Inflammatory macrophage treated with lipopolysaccharide for 4 hours (primary cell): ENCODE measurements at places on chromosomes 7 and 10.

GRCh38 chr7:20312562-20312961 is 18.1 kb upstream of the ITGB8 start:
- no peak for DNase-seq

DNA sequence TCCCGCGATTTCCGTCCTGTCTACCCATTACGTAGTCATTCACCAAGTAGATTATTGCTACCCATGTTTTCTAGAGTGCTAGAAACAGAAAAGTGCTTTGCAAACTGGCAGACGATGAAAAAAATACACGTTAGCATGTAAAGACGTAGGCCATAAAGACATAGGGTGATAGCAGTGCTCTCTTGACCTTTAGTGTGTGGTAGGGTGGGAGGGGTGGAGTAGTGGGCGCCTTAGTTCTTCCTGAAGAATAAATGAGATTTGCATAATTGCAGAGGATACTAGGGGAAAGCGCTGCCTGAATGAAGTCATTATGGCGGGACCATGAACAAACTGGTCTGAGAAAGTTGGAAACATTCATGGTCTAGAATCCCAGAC is 948 bp downstream of the ZNF485 start:
- DNase-seq = no peak

DNA sequence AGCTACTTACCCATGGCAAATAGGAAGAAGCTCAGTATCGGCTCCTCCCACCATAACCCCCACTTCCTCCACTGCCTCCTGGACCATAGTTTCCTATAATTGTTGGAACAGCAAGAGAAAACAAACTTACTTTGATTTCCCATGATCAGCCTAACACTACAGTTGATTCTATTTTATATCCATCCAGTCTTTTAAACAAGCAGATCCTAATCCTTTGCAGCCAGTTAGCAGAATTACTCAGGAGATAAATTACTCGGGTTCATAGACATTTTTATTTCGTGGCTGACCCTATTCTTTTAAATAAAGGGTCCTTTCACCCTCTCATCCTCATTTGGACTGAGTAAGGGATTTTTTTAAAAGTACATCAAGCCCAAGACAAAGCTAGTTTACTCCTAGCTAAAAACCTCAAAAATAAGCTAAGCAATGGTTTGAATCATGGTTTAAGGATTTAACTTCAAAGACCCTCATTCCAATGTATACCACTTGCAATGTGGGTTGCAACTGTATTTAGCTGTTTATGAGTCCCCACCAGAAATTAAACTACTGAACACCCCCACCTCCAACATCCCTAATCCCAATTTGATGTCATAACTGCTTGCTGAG is 8.0 kb downstream of the HNRNPA2B1 start:
- DNase-seq = peak; percentile 45

DNA sequence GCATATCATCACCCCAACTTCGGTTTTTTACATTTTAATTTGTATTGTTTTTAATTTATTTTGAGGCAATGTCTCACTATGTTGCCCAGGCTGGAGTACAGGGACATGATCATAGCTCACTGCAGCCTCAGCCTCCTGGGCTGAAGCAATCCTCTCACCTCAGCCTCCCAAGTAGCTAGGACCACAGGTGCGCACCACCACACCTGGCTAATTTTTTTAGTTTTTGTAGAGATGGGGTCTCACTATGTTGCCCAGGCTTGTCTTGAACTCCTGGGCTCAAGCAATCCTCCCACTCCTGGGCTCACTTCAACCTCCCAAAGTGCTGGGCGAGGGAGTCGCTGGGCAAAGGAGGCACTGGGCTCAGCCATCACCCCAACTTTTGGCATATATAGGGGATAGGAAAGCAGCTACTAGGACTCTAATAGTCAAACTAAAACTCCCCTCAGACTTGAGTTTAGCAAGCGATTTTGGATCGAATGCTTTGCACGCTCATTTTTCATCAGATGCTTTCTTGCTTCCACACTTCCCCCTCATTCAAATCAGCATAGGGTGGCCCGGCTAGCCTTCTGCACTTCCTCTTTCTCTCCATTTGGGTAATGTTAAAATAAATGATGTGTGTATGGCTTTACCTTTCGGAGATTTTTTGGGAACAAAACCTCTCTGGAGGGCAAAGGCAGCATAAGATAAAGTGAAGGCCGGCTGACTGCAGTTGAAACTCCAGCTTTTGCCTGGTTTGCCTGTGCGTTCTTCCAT is 20.8 kb upstream of the NMT2 start:
- DNase-seq = no peak

DNA sequence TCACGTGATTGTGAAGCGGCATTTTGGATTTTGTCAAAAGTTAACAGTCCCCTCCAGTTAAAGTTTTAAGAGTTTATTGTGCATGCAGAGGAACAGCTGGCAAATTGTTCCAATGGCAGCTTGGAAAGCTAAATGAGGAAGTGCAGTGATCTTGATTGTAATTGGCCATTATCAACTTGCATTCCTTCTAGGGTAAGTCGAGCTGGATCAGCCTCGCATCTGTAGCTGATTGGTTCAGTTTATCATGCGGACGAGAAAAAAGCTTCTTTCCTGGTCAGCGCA is 566 bp downstream of the ZNF789 start:
- DNase-seq = peak; percentile 82

DNA sequence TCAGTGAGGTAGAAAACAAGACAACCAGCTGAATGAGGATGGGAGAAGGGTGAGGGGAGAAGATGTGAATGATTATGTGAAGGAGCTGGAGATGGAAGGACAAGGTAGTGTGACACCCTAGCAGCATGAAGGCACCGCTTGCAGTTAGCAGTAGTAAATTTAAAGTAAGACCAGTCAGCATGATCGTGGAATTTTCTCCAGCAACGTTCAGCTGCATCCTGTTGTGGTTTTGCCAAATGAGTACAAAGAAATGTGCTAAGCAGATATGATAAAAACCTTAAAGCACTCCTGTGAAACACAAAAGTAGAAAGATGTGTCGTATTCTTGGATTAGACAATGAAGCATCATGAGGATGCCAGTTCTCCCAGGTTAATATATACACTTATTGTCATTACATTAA is 34.1 kb upstream of the IFRD1 start:
- no peak for DNase-seq

DNA sequence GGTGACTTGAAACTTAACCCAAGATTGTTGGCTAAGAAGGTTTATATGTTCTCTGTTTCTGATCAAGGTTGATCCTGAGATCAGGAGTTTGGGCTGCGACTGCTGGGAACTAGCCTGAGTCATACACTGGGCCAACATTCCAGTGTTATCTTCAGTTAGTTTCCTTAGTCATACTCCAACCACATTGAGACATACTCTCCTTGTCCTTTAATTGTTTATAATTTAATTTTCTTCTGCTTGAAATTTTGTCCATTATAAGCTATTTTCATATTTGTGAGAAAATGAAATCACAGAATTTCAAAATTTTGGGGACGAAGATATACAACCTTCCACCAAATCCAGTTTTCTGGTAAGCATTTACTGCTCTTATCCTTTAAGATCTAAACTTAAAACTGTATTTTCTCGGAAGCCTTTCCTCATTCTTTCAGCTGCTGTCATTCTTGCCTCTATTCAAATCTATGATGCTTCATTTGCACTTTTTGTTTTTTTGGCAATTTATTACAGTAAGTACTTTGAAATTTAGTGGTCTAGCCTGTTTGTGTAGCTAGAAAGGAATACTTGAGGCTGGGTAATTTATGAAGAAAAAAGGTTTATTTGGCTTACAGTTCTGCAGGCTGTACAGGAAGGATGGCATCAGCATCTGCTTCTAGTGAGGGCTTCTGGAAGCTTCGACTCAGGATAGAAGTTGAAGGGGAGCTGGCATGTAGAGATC is 63.4 kb upstream of the POT1 start:
- no peak for DNase-seq

- DNase-seq = no peak
Measured at GRCh38 chr10:86231796-86232560, 134.6 kb downstream of the GRID1 start.

DNA sequence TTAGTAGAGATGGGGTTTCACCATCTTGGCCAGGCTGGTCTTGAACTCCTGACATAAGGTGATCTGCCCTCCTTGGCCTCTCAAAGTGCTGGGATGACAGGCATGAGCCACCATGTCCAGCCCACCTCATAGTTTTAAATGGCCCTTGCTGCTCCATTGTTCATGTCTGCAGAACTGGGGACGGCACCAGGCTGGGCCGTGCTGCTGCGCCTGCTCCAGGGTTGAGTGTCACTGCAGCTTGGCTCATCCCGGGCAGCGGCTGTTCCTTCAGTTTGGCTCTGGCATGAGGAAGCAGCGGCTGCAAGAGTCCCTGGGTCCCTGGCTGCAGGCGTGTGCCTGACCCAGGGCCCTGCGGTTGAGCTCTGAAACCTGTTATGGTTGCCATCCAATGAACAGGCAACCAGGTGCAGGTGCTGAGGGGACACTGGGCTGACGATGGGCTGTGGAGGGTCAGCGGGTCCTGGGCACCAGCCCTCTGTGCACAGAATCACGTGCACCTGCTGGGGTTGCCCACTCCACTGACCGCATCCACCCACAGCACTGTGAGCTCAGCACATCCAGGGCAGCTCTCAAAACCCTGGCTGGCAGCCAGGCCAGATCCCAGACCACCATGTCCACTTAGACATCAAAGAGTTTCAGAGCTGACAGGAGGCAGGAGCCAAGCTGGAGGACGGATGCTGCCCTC is 70.2 kb upstream of the PPP2R2D start:
- DNase-seq = no peak

- DNase-seq = no peak
Measured at GRCh38 chr7:112167147-112167546, 39.1 kb downstream of the DOCK4 start.

DNA sequence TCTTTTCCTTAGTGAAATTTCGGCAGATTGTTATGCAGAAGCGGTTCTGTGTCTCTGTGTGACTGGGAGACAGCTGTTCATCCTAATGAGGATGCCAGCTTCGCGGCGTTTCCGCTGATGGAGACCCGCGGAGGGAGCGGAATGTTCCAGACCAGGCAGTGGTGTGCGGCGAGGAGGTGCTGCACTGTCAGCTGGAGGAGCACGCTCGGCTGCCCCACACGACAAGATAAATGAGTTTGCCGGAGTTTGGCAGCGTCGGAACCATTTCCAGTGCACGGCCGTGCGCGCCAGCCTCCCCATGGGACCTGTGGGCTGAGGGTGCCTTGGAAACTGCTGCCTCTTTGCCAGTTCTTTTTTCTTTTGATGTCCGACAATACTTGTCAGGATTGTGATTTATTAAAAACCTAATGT is 64.6 kb downstream of the WDR37 start:
- no peak for DNase-seq

- peak; percentile 2 for DNase-seq
Measured at GRCh38 chr10:121418126-121418777, 180.0 kb downstream of the FGFR2 start.

GRCh38 chr7:99375070-99375807 is 709 bp downstream of the ARPC1B start:
- peak; percentile 80 for DNase-seq

DNA sequence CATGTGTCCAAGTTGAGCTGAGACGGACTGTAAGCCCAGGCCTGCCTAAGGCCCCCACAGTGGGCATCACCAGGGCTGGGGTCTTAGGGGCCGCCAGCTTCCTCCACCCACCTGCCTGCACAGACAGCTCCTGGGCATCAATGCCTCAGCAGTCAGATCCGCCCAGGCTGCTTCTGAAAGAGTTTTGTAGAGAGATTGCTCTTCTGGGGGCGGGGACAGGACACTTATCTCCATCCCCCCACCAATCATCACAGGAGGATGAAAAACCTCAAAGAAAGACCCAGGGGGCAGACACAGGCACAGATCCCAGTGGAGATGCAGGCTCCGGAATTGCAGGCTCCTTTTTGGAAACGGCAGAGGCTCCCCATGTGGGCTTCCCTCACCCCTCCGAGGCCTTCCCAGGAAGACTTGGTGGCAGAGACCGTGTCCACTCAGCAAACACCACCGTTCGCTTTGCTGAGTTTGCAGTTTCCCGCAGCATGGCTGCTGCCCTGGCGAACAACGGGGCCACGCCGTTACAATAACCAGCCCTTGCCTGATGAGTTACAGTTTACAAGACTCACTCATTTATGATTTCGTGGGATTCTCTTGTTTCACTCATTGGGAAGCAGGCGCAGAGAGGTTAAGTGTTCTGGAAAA is 96.4 kb downstream of the MKI67 start:
- DNase-seq = no peak

DNA sequence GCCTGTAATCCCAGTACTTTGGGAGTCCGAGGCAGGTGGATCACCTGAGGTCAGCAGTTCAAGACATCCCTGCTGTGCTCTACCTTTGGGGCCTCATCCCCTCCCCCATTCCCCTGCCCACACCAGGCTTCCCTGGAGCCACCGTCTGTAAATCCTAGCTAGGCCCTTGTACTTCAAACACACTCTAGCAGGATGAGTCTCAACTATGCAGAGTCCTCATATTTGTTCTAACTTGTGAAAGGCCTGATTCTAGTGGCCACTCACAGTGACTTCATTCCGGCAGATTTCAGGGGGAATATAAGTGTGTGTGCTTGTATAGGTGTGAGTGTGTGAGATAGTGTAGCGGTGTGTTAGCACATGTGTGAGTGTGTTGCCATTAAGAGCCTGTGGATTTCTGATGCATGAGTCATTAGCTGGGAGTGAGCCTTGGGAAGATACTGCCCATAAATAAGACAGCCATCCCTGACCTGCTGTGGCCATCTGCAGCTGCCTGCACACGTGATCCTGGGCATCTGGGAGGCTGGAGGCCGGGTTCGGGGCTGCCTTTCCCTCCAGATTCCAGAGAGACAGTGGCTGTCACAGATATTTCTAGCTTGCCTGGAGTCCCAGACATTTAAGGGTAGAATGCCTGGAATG is 1.7 kb upstream of the NEURL1 start:
- no peak for DNase-seq

- no peak for DNase-seq
Measured at GRCh38 chr7:26937306-26937705, 72.9 kb upstream of the SKAP2 start.

DNA sequence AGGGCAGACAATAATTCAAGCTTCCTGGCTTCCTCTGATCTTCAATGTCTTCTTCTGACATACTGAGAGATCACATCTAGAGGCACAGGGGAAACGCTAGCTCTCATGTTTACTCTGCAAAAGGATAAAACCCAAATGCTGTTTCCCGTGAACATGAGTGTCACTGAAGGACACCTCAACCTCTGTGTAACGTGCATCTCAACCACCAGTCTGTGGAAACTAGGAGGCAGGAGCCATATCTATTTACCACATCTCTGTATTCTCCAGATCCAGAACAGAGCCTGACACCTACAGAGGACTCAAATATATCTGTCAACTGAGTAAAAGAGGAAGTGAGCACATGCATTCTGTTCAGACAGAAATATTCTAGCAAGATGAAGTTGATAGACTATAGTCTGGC is 140.3 kb upstream of the TARP start:
- DNase-seq = no peak

- DNase-seq = no peak
Measured at GRCh38 chr10:117896517-117896916, 150.2 kb downstream of the RAB11FIP2 start.

- peak; percentile 13 for DNase-seq
Measured at GRCh38 chr7:18086165-18087025, 58.7 kb upstream of the PRPS1L1 start.

- DNase-seq = no peak
Measured at GRCh38 chr7:134649226-134649775, 2.6 kb downstream of the BPGM start.
